Karpas-422 (cell line): ENCODE measurements at places on chromosomes 16 and 17. TPM values are rescaled to one million over a fixed set of nuclear protein-coding genes. Genes with fewer than 3 reads are reported as not detected.

CIAO2B gene
- total RNA-seq = 121 and 227 TPM in 2 replicates

PIRT gene
- not detected in 2 replicates for total RNA-seq

RAD51D gene
- total RNA-seq = 7.2 and 9.0 TPM in 2 replicates

CCL8 gene
- not detected in 2 replicates for total RNA-seq

PIPOX gene
- total RNA-seq = 3.6 and 7.2 TPM in 2 replicates

OR4D1 gene
- total RNA-seq = not detected in 2 replicates

MSI2 gene
- total RNA-seq = 169 and 170 TPM in 2 replicates

IRX6 gene
- total RNA-seq = not detected in 2 replicates

SLC6A2 gene
- total RNA-seq = not detected in 2 replicates

KRT17 gene
- total RNA-seq = not detected in 2 replicates

PRSS27 gene
- total RNA-seq = 1.4 and 2.8 TPM in 2 replicates

KRT20 gene
- not detected in 2 replicates for total RNA-seq

ANKRD40CL gene
- total RNA-seq = not detected in 2 replicates

TBC1D3 gene
- total RNA-seq = 2.1 and 2.8 TPM in 2 replicates

TMEM235 gene
- total RNA-seq = not detected in 2 replicates

PTX4 gene
- total RNA-seq = not detected in 2 replicates

HCRT gene
- not detected in 2 replicates for total RNA-seq

TOX3 gene
- total RNA-seq = not detected in 2 replicates

EFNB3 gene
- not detected in 2 replicates for total RNA-seq

PHOSPHO1 gene
- total RNA-seq = 2.3 TPM in 1 of 2 replicates, not detected in the other

AIPL1 gene
- total RNA-seq = not detected in 2 replicates
